CD4-positive, alpha-beta T cell treated with Interleukin-12 subunit alpha and Interleukin-12 subunit beta, for 1 hour (primary cell): ENCODE measurements at places on chromosomes 16 and 17.

GRCh38 chr16:69114346-69114975, 9.0 kb downstream of the HAS3 start:
- no peak for DNase-seq

DNA sequence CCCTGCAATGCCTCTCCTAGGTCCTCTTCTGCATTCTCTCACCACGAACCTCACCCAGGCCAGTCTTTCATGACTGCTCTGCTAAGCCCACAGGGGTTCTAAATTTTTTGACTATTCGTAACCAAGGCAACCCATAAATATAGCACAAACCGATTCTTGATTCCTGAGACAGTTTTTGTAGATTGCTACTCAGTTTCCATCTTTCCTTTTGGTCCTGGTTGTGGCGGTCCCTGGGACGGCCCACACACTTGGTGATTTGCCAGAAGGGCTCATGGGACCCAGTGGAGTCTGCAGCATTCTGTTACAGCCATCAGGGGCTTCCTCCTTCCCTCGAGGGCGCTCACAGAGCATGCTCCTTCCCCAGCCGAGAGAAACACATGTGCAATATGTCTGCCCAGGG, 23.4 kb upstream of the MGAT5B start:
- DNase-seq, result no peak

GRCh38 chr16:1283996-1284616, 25.3 kb upstream of the UBE2I start:
- DNase-seq, result no peak

GRCh38 chr16:7849841-7850240, 517.2 kb downstream of the RBFOX1 start:
- DNase-seq, result no peak

- DNase-seq, result no peak
Measured at GRCh38 chr16:54240271-54241129, 46.1 kb downstream of the IRX3 start.

DNA sequence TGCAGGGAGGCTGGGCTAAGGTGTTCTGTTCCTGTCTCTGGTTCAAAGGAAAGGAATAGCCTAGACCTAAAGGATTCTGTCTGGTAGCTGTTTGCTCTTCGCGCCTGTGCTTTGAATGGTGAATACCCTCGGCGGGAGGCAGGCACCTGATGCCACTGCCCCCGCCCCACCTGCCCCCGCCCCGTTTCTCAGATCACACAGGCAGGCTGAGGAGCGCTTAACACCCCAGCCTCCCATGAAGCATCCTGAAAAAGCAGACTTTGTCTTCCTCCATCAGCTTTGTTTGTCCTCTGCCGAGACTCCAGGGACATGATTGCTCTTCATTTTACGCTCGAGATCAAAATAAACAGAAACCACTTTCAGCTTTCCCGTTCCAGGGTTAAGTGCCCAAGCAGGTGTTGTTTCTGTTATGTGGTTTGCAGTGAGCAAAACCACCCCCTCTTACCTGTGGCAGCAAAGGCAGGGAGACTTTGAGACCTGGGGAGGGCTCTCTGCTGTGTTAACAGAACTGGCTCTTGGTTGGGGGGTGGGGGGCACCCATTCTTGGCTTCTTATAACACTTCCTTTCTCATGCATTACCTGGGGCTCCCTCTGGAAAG, 452.1 kb downstream of the WWOX start:
- DNase-seq, result no peak

DNA sequence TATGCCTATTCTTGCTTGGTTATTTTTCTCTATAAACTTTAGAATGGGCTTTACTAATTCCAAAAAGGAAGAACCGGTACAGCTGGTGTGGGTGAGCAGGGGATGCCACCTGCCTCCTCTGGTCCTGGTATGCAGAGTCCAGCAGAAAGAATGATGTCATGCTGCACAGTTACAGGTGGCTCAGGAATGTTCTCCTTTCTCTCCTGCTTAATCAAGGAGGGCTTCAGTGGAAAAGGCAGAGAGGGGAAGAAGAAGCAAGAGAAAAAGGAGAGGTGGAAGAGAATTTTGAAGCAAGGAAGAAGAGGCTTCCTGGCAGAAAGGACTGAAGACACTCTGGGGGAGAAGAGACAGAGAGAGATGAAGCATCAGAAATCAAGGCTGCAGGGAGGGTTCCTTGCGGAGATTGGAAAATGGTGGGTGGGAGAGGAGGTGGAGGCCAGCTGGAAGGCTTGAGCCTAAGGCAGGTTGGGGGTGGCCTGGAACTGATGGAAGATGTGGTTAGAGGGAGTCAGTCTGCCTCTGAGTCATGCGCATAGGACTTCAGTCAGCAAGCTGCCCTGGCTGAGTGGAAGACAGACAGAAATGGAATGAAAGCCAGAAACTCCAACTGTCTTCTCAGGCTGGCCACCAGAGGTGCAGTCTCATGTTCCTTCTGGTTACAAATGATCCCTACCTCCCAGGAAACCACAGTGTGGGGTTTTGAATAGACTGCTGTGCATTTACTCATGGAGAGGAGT, 64.6 kb upstream of the CRHR1 start:
- DNase-seq, result no peak
